Activated CD8-positive, alpha-beta memory T cell treated with anti-CD3 and anti-CD28 coated beads, Interleukin-2, amount 10 ng/mL, durations not matched to agents 7 days and 5 days (primary cell): ENCODE measurements at places on chromosomes 6 and 20. TPM values are rescaled to one million over a fixed set of nuclear protein-coding genes. Genes with fewer than 3 reads are reported as not detected.

Gene KIFC1
- 133 TPM for total RNA-seq

Gene FOXC1
- total RNA-seq, result 0.26 TPM

Gene PI16
- total RNA-seq, result 0.37 TPM

Gene NELFE
- 79.7 TPM for total RNA-seq

Gene KHDC1L
- total RNA-seq, result not detected

Gene ALDH5A1
- 3.7 TPM for total RNA-seq

Gene CRISP3
- not detected for total RNA-seq

Gene RBM38
- 91.9 TPM for total RNA-seq

Gene HLA-DQB2
- total RNA-seq, result 4.2 TPM

Gene CLPSL2
- total RNA-seq, result not detected

Gene TSBP1
- not detected for total RNA-seq

Gene CDH4
- total RNA-seq, result 0.02 TPM

Gene PCK1
- not detected for total RNA-seq
